ENCODE measurements at places on chromosomes 12 and 14.

DNA sequence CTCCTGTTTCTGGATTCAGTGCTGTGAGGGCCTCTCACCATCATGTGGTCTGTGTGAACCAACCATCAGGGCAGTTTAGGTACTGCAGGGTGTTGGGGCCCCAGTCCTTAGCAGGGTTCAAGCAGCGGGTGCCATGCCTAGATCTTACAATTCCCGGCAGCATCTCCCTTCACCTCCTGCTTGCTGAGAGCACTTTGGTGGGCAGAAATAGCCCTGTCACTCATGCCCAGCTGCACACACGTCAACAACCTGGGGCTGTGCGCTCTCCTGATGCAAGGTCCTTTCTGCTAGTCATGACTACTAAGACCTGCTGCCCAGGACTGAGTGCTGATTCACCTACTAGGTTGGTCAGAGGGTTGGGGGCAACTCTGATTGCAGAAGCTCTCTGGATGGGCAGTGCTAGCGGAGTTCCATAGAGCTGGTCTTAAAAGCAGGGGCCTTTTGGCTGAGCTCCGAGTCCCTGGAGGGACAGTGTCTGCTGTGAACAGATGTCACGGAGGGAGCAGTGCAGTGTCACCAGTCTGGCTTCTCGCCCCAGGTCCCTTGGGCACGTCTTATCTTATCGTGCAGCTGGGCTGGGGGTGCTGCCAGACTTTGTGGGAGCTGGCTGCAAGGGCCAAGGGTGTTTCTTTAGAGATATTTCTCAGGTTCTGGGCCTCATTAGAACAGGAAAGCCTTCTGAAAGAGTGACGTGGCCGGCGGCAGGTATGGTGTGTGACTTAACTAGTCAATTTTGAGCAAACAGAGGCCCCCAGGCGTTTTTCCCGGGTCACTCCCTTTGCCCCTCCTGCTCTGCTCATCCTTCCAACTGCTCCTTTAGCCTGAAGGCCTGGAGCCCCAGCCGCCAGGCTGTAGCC, 71.8 kb downstream of the NINJ2 start:
- no peak overlapping the region for H3K27ac ChIP-seq
- H3K27me3 ChIP-seq: no peaks in the 10 kb centered on the region

- no peak overlapping the region for H3K4me3 ChIP-seq
- H3K27ac ChIP-seq: no peak overlapping the region
- H3K27me3 ChIP-seq: no peaks in the 10 kb centered on the region
- no peak for DNase-seq
- no peaks in the 10 kb centered on the region for H3K4me1 ChIP-seq
These were observed 380.4 kb upstream of the CCDC196 start for GRCh38 chr14:66105815-66106214.

GRCh38 chr14:55245657-55246268, 25.5 kb upstream of the FBXO34 start:
- no peak overlapping the region for H3K27ac ChIP-seq
- no peak overlapping the region for H3K4me3 ChIP-seq
- H3K36me3 ChIP-seq: no peaks in the 10 kb centered on the region
- H3K27me3 ChIP-seq: no peaks in the 10 kb centered on the region
- DNase-seq: peak; percentile 9

DNA sequence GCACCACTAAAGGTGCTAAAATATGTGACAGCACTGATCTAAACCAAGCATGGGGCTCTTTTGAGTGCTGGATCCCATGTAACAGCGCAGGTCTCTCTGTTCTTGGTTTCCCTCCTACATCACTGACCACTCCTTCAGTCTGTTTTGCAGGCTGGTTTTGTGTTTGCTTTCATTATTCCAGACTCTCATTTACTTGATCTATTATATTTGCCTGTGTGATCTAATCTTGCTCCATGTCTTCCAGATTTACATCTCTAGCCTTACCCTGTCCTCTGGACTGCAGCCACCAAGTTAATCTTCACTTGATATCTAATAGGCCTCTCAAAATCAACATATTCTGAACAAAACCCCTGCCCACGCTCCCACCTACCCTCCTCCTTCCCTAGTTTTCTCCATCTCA, 8.6 kb downstream of the GLIPR1 start:
- peak overlapping the region; percentile 36 for H3K27ac ChIP-seq
- no peak for DNase-seq
- H3K27me3 ChIP-seq: no peaks in the 10 kb centered on the region
- H3K4me3 ChIP-seq: no peak overlapping the region
- H3K4me1 ChIP-seq: peaks cover 25% of the 10 kb centered on the region

DNA sequence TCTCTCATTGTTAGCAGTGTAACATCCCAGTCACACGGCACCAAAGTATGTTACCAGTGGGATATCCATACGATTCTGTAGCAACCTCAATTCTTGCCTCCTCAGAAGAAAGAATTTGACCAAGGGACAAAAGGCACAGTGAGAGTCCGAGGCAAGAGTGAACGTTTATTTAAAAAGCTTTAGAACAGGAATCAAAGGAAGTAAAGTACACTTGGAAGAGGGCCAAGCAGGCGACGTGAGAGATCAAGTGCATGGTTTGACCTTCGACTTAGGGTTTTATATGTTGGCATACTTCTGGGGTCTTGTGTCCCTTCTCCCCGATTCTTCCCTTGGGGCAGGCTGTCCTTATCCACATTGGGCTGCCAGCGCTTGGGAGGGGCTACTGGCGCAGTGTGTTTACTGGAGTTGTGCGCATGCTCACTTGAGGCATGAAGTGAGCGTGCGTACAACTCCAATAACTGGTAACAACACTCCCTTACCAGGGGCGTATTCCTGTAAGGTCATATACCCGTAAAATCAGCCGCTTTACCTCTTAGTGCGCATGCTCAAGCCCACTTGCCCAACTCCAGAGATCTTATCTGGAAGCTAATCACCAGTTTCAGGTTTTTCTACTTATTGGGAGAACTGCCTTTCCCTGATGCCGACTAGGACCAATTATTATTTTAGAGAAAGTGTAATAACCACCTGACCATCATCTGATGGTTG, 71.7 kb downstream of the FAR2 start:
- no peaks in the 10 kb centered on the region for H3K27me3 ChIP-seq
- no peak overlapping the region for H3K27ac ChIP-seq
- H3K4me1 ChIP-seq: no peaks in the 10 kb centered on the region
- H3K36me3 ChIP-seq: no peaks in the 10 kb centered on the region

- no peaks in the 10 kb centered on the region for H3K27me3 ChIP-seq
- peaks cover 71% of the 10 kb centered on the region for H3K36me3 ChIP-seq
These were observed 13.4 kb upstream of the OAS2 start for GRCh38 chr12:112964915-112965314.

DNA sequence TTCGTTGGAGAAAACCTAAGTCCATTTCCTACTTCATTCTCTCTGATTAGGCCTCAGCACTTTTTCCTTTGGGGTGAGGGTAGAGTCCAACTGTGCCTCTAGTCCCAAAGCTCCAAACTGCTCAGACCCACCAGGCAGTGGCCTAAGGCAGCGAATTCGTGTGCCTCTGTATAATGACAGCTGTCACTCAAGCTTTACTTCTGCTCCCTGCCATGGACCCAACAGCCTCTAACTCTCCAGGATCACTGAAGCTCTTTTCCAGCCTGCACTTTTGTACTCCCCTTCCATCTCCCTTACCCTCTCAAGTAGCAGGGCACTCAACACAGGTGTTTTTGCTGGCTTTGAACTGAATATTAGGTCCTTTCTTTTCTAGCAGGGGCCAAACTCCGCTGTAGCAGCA, 14.8 kb upstream of the OR6S1 start:
- no peaks in the 10 kb centered on the region for H3K36me3 ChIP-seq
- peaks cover 16% of the 10 kb centered on the region for H3K4me1 ChIP-seq
- DNase-seq: no peak

DNA sequence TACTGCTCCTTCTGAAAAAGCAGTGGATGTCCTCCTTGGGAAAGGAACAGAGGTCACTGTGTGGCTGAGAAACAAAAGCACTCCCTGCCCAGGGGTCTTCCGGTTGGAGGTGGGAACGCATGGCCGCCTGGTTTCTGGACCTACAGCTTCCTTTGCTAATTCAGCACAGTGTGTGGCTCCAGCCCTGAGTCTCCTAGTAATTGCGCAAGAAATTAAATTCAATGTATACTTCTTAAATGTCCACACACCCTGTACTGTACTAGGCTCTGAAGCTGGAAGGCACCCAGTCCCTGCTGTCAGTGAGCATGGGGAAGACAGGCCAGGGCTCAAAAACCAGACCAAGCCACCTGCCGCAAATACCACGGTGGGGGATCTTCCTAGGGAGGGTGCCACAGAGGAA, 13.4 kb downstream of the SLC24A4 start:
- no peaks in the 10 kb centered on the region for H3K36me3 ChIP-seq
- no peaks in the 10 kb centered on the region for H3K4me1 ChIP-seq
- H3K27ac ChIP-seq: no peak overlapping the region
- H3K4me3 ChIP-seq: no peak overlapping the region
- DNase-seq: no peak

DNA sequence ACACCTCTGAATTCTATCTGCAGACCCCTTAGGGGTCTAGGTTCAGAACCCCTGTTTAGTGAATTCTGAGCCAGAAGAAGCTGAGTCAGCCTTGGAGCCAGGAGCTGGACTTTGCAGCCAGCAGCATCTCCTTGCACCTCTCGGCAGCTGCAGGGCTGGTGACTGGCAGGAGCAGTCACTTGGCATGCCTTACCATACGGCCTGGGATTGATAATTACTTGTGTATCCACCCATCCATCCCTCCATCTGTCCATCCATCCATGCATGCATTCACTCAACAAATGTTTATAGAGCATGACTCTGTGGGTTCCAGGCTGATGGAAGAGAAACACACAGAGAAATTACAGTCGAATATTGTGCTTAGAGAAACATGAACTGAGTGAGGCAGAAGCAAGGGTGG, 67.5 kb upstream of the PRIMA1 start:
- no peak overlapping the region for H3K27ac ChIP-seq
- H3K4me1 ChIP-seq: no peaks in the 10 kb centered on the region
- no peaks in the 10 kb centered on the region for H3K36me3 ChIP-seq
- H3K4me3 ChIP-seq: no peak overlapping the region
- H3K27me3 ChIP-seq: peaks cover 2% of the 10 kb centered on the region

DNA sequence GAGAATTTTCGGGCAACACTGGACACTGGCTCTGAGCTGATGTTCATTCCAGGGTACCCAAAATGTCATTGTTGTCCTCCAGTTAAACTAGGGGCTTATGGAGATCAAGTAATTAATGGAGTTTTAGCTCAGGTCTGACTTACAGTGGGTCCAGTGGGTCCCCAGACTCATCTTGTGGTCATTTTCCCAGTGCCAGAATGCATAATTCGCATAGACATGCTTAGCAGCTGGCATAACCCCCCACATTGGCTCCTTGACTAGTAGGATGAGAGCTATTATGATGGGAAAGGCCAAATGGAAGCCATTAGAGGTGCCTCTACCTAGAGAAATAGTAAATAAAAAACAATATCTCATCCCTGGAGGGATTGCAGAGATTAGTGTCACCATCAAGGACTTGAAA, 818.9 kb downstream of the TMTC2 start:
- no peaks in the 10 kb centered on the region for H3K36me3 ChIP-seq
- H3K27me3 ChIP-seq: no peaks in the 10 kb centered on the region
- no peaks in the 10 kb centered on the region for H3K4me1 ChIP-seq
- no peak overlapping the region for H3K4me3 ChIP-seq

GRCh38 chr14:34931206-34931605, 51.6 kb upstream of the SRP54 start:
- no peaks in the 10 kb centered on the region for H3K36me3 ChIP-seq
- peak; percentile 8 for DNase-seq
- H3K27ac ChIP-seq: peak overlapping the region; percentile 77
- H3K27me3 ChIP-seq: no peaks in the 10 kb centered on the region
- H3K4me1 ChIP-seq: peaks cover 16% of the 10 kb centered on the region

DNA sequence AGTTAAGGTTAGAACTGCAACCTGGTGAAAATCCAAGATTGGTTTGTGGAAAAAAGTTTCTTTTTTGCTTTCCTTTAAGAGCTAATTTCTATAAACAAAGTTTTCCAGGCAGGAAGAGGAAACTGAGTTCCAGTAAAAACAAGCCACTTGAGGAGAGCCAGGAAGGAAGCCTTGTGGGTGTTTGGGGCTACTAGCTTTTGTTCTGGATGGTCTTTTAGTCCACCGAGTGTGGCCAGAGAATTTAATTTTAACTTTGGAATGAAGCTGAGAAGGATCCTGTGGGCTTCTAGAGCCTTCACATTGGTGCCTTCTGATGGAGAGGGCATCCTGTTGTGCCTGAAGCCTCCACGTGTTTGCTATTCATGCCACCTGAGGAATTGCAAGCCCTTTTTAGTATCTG, 327.9 kb downstream of the C12orf75 start:
- no peak overlapping the region for H3K4me3 ChIP-seq
- no peaks in the 10 kb centered on the region for H3K4me1 ChIP-seq
- H3K36me3 ChIP-seq: no peaks in the 10 kb centered on the region
- no peak overlapping the region for H3K27ac ChIP-seq

Data from effector memory CD4-positive, alpha-beta T cell (primary cell).